ACHN (cell line): ENCODE measurements at places on chromosomes 2 and 18.

DNA sequence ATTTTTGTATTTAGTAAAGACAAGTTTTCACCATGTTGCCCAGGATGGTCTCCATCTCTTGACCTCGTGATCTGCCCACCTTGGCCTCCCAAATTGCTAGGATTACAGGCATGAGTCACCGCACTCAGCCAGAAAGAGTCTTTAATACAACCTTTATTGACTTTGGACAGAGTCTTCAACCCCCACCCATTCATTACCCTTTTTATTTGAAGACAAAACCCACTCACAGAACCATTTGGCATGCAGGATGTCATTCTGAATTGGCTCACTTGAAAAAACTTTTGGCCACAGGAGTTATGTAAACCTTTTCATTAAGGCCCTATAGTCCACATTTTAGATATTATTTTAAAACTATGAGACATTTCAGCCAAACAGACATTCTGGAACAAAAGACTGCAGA, 217.9 kb upstream of the RND3 start:
- no peak for DNase-seq

- DNase-seq: peak; percentile 87
These were observed 35.5 kb upstream of the PTMA start for GRCh38 chr2:231672617-231673347.

GRCh38 chr2:83747141-83747540, 711.9 kb downstream of the SUCLG1 start:
- no peak for DNase-seq

GRCh38 chr2:185785851-185786473, 47.4 kb downstream of the FSIP2 start:
- DNase-seq: no peak

DNA sequence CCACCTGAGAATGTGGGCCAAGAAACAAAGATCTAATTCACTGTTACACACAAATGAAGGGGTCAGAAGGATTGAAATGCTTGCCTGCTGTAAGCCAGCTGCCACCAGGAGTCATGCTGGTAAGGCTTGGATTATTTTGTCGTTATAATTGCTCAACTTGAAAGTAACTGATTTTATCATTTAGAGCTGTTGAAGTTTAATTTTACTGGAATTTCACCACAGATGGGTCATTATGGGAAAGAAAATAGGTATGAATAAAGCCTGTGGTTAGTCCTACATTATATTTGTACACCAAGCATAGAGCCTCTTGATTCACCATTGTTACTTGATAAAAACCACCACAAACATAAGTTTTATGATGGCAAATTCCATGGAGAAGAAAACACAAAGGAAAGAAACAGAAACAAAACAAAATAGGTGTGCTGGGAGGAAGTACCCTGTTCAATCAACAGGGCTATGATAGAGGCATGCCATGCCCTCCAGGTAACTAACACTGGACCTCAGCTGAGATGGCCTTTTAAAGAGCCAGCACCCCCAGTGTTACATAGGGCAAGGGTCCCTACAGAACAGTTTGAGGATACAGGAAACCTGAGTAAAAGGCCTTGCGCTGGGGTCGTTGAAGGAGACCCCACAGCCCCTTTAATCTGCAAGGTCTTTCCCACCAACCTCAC, 3.0 kb downstream of the CLEC4F start:
- no peak for DNase-seq

DNA sequence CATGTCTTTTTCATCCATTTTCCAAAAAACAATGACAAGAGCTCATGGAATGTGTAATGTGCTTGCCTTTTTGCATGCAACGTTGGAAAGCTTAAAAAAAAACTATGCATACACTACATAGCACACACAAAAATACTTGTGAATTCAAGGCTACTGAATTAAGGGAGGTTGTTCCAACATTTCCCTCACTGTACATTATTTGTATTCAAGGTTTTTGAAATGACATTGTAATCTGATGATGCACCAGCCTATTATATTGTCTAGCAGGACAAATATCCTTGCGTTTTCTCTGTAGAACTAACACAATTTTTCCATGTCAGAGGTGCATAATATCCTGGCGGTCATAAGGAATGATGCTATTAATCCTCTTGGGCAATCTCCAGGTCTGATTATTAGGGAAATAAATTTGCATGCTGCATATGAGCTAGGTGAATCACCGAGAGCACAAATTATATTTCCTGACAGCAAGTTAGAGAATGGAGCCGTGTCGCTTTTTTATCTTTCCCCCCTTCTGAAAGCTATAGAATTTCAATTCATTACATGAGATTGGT, 836.9 kb upstream of the FANCL start:
- DNase-seq: no peak

DNA sequence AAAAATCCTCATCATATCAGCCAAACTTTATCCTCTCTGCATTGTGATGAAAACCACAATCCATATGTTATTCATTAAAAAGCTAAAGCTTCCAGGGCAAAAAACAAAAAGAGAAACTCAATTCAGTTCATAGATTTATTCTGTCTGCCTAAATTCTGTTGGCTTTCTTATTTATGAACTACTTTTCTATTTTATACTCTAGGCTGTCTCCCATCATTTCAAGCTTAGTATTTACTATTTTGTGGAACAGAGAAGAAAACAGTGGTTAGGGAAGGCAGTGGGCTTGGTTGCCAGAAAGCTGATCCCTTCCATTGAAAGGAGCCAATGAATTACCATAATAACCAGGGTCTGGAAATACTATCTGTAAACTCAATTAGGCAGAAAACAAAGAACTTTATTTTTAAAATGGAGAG, 71.8 kb downstream of the RAPH1 start:
- DNase-seq: no peak

DNA sequence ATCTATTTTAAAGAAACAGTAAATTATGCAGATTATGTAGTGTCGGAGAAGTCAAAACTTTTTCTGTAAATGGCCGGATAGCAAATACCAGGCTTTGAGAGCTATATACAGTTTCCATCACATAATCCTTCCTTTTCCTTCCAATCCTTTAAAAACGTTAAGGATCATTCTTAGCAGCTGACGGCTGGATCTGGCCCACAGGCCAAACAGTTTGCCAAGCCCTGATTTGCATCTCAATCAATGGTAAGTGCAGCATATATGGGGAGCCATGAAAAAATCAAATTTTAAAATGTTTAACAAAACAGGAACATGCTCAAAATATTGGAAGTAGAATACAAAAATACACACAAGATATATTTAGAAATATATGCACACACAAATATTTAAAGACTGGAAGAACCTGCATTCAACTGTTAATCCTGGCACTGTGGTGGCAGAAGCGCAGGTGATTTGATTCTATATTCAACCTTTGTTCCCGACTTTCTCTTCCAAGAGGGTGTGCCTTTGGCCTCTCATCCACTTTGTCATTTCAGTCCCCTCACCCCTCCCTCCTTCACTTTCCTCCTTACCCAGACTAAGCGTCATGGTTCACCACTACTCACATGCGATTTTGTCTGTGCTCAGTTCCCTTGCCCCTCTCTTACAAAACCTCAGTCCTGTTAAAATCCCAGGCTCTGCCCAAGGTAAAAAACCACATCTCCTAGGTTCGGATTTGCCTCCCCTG, 27.3 kb downstream of the NDUFA10 start:
- no peak for DNase-seq

GRCh38 chr18:52791321-52791720, 451.3 kb downstream of the DCC start:
- DNase-seq: no peak

DNA sequence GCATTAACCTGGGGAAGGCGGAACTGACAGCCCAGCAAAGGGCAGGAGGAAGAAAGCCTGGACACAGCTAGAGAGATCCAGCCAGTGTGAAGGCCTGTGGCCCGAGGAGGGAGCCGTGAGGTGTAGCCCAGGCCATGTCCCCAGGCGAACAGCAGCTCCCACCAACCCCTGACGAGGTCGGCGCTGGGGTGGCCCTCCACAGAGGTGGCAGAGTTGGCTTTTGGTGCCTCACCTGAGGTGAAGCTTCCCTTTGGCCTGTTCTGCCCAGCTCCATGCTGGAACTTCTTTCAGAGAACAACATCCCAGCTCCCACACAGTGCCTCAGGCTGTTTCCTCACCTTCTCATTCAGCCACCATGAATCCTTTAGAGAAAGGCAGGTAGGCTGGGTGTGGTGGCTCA, 13.3 kb downstream of the TMEM177 start:
- DNase-seq: no peak

DNA sequence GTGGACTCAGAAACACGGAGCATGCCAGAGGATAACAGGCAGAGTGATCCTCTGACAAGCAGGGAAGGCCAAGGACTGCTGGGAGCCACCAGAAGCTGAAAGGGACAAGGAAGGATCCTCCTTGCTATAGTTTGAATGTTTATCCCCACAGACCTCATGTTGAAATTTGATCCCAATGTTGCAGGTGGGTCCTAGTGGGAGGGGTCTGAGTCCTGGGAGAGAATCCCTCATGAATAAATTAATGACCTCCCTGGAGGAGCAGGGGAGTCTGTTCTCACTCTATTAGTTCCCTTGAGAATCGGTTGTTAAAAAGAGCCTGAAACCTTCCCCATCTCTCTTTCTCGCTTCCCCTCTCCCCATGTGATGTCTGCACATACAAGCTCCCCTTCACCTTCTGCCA, 124.4 kb downstream of the FBXO15 start:
- no peak for DNase-seq

DNA sequence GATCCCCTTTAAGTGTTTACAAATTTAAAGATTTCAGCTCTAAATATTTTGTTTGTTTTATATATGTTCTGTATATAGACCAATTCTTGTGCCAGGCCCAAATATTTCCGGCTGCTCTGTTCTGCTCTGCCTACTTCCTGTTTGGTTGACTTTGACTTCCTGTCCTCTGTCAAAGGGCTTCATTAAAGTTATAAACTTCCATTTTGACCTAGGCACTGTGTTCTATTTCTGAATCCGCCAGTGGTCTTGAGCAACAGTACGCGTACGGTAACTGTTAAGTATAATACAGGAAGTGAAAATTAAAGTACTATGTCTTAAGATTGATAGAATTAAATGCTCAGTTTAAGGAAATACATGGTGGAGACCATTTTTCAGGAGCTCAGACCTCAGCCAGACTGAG, 13.5 kb upstream of the REL start:
- DNase-seq: no peak

DNA sequence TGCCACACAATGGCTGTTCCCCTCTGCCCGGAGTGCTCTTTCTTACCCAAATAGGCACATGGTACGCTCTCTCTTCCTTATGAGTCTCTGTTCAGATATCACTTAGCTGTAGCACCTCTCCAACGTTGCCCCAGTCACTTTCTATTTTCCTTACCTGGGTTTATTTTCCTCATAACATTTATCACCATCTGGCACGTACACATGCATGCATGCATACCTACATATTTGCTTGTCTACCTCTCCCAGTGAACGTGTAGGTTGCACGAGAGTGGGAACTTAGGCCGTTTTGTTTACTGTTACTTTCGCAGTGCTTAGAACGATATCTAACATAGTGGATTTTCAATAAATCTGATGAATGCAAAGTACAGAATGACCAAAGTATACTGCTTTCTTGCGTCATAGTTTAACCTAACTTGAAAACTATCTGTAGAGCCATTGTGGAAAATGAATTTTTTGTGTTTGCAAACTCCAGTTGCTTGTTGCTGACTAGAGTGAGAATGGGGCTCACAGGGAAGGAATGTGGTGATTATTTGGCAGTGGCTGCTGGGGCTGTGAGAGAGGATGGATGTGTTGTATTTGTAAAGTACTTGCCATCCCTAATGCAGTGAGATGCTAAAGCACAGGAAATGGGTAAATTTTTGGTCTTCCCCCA, 47.1 kb downstream of the ACSL3 start:
- no peak for DNase-seq

DNA sequence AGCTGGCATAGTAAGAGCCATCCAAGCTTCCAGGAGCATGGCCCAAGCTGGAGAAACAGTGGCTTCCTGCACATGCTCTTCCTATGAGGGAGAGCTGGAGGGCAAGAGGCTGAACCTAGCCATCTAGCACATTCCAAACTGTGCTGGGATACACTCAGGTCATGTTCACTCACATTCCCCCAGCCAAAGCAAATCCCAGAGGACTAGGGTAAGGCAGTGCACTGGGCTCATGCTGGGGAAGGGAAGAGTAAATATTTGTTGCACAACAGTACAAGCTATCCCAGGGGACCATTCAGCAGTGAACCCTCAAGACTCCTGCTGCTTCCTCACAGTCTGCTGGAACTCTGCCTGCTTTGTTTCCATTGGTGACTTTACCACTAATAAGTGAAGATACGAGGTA, 20.7 kb upstream of the GYPC start:
- no peak for DNase-seq

- DNase-seq: peak; percentile 63
These were observed 126.8 kb downstream of the SLC8A1 start for GRCh38 chr2:40325116-40325515.

GRCh38 chr18:13730481-13730880, 4.0 kb downstream of the RNMT start:
- DNase-seq: no peak

- DNase-seq: no peak
These were observed 504.9 kb downstream of the ZEB2 start for GRCh38 chr2:144015036-144015435.

GRCh38 chr2:48343571-48344440, 186.1 kb upstream of the STON1 start:
- peak; percentile 58 for DNase-seq

DNA sequence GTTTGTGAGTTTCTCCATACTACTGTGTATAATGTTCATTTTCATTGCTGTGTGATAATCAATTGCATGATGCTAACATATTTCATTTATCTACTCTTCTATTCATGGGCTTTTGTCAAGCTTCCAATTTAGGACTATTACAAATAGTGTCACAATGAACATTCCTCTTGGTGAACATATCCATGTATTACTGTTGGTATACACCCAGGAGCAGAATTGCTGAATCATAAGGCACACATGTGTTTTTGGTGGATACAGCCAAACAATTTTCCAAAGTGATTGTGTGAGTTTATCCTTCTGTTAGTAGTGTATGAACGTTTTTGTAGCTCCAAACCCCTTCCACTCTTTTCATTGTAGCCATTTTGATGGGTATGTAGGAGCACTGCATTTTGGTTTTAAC, 101.6 kb upstream of the COPS8 start:
- DNase-seq: no peak

GRCh38 chr2:70523672-70523995, 30.0 kb downstream of the TGFA start:
- DNase-seq: no peak

DNA sequence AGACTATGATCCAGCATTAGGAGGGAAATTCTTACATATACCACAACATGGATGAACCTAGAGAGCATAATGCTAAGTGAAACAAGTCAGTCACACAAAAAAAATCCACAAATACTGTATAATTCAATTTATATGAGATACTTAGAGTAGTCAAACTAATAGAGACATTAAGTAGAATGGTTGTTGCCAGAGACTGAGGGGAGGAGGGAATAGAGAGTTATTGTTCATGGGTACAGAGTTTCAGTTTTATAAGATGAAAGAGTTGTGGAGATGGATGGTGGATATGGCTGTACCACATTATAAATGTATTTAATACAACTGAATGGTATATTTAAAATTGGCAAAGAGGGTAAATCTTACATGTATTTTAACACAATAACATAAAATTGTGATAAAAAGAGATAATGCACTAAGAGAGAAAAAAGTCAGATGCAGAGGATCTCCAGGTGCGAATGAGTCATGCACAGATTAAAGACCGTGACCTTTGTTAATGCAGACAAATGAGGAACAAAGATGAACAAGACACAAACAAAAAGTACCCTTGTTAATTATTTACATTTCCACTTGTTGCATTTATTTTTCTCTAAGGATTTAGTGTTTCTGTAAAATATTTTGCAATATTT, 541.7 kb upstream of the MEX3C start:
- DNase-seq: no peak

GRCh38 chr2:236844711-236845110, 241.0 kb upstream of the COPS8 start:
- DNase-seq: no peak
